ENCODE measurements at places on chromosomes 4 and X.
A peak's percentile ranks its signal among the peaks of the same experiment; 100 is the strongest.

DNA sequence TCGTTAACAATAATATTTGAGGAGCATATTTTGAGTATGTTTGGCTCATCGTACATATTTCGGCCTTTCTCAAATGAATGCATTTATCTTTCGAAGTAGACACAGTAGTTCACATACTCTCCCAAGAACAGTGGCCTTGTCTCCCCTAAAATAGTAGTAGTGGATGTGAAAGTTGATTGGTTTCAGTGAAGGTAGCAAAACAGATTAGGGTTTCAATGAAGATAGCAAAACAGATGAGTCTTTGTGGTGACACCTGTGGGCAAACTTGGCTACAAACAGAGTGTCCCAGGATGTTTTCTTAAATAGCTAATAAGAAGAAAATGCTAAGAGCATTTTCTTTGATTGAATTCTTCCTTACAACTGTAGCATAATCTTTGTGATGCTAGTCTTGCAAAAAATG is 67.0 kb downstream of the USP9X start:
- no peak for DNase-seq

DNA sequence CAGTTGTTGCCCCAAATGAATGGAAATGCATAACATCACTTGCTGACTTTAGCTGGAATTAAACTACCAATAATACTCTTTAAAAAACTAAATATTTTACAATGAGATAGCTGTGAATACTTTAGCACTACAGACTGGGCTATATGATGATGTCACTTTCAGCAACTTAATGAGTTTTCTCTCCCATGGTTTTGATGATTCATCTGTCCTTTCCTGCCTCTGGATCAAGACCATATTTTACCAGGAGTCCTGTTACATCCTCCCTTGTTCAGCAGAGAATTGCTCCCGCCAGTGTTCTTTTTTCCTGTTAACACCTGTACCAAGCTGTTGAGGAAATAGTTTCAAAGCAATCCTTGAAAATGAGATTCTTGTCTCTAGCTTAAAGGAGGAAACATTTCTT is 543.0 kb downstream of the SPRY1 start:
- no peak for DNase-seq

DNA sequence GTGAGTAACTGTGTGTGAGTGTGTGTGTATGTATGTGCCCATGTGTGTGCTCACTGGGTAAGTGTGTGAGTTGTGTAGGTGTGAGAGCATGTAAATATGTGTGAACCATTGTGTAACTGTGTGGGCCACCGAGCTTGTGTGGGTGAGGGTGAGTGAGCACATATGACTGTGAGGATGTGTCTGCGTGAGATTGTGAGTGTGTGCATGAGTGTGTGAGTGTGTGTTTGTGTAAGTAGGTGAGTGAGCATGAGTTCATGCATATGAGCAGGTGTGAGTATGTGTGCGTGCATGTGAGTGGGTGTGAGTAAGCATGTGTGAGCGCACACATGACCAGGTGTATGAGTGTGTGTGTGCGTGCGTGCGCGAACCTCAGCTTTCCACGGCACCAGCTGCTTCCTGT is 1.4 kb upstream of the ATP2B3 start:
- DNase-seq = no peak

DNA sequence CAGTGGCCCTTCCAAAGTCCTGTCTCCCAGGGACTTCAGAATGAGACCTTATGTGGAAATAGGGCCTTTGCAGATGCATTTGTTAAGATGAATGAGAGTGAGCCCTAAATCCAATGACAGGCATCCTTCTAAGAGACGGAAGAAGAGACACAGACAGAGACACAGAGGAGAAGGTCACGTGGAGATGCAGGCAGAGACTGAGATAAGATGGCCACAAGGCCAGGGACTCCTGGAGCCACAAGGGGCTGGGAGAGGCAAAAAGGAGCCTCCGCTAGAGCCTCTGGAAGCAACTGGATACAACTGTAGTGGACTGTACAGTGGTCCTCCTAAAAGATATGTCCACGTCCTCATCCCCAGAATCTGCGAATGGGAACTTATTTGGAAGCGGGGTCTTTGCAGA is 19.0 kb upstream of the CD99 start:
- no peak for DNase-seq

DNA sequence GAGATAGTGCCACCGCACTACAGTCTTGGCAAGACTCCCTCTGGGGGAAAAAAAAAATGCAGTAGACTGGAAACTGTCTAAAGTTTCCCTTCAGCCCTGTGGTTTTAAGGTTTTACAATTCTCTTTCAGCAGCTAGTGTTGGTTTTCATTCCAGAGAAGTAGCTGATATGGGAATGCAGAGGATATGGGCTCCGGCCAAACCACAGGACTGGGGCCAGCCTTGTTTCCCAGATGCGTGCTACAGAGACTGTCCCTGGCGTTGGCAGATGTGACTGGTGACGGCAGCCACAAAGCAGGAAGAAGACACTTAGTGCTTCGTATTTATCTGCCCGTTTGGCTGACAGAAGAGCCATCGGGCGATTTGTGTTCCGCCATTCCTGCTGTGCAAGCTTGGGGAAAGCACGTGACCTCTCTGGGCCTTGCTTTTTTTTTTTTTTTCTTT is 43.2 kb downstream of the ZBTB49 start:
- DNase-seq = peak; percentile 49

DNA sequence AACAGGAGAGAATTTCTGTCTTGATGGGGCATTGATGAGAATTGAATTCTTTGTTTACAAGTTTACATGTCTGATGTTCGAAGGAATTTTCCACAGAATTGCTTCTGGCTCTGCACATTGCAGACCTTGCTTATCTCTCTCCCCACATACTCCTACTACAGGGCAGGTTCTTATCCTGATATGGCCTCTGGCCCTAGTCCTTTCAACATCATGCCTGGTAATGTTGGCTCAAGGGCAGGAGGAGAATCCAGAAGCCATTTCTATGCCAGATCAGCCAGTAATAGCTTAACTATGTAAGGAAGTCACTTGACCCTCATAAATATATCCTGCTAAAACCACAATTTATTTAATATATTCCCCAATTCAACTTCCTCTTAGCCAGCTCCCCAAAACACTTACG is 24.3 kb upstream of the TSPAN5 start:
- DNase-seq = no peak

DNA sequence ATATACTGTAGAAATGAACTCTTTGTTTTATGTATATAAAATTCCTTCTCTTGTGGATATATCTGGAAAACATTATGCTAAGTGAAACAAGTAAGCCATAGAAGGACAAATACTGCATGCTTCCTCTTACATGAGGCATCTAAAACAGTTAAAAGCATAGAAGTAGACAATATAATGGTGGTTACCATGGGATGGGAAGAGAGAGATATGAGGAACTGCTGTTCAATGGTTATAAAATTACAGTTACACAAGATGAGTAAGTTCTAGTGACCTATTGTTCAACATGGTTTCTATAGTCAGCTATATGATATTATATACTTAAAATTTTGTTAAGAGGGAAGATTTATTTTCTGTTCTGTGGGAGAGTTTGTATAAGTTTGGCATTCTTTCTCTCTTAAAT is 43.4 kb downstream of the HTRA3 start:
- no peak for DNase-seq

DNA sequence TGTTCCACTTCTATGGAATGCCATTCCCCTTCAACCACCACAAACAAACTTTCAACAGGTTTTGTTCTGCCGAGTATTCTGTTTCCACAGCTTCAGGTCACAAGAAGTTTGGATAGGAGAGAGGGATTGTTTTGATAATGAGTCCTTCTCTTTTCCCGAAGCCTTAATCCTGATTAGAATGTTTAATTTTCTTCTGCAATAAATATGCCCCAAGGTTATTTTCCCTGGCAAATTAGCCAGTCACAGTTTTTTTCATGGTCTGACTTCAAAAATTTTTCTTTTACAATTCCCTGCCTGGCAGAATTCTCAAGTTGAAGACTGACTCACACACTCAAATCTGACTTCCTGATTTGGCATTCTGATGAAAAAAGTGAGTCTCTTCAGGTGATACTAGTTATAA is 33.1 kb upstream of the EDNRA start:
- no peak for DNase-seq

DNA sequence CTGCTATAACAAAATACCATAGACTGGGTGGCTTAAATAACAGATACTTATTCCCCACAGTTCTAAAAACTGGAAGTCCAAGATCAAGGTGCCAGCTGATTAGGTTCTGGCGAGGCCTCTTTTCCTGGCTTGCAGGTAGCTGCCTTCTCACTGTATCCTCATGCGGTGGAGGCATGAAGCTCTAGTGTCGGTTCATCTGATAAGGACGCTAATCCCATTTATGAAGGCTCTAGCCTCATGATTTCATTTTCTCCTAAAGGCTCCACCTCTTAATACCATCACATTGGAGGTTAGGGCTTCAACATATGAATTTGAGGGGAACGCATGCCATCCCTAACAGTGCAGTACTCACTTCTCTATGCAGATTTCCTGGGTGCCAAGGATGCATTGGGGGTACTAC is 57.9 kb upstream of the STIM2 start:
- no peak for DNase-seq

GRCh38 chr4:87985097-87985886 is 9.8 kb downstream of the SPP1 start:
- peak; percentile 59 for DNase-seq

DNA sequence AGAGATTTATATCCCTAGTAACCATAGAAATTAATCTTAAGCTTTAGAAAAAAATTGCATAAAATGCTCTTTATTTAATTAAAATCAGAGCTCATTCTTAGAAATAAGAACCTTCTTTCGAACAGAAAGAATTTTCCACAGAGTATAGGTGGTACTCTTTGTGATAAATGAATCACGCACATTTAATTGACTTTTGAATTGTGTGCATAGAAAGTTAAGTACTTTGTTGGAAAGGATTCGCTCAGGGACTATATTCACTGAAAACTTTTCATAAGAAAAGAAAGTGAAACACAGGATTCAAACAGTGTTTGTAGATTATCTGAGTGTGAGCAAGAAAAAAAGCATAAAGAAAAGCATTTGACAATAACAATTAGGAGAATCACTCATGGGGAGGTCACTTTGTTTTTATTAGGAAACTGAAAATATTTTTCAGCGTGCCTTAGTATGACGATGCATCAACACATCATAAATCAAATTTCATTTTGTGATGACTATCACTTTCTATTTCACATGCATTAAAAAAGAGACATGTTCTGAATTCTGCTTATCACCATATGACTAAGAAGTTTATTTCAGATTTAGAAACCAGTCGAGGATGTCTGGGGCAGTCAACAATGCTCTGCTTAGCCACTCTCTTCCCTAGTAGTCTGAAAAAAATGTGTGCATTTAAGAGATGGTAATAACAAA is 49.5 kb downstream of the STX18 start:
- no peak for DNase-seq

GRCh38 chr4:8548731-8549351 is 31.4 kb upstream of the GPR78 start:
- DNase-seq = no peak

GRCh38 chr4:146481246-146481645 is 40.5 kb downstream of the SLC10A7 start:
- DNase-seq = no peak

GRCh38 chrX:132984058-132984650 is 25.7 kb upstream of the HS6ST2 start:
- no peak for DNase-seq

DNA sequence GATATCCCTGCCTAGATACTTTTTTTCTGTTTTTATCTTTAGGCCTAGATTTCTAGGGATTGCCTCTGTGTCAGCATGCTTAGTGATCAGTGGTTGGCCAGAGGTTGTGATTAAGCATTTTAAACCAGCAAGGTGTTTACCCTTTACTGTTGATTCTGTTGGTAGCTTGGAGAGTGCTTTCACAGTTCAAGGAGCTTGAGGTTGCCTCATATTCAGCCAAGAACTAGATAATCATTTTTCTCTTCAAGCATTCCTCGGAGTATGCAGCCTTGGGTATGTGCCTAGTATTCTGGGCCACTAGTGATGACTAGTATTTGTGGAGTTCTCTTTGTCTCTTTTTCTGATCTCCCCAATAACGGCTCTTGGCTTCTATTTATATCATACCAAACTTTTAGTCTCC is 20.4 kb downstream of the APOOL start:
- DNase-seq = no peak

GRCh38 chr4:183540410-183541009 is 35.7 kb downstream of the ING2 start:
- DNase-seq = no peak

DNA sequence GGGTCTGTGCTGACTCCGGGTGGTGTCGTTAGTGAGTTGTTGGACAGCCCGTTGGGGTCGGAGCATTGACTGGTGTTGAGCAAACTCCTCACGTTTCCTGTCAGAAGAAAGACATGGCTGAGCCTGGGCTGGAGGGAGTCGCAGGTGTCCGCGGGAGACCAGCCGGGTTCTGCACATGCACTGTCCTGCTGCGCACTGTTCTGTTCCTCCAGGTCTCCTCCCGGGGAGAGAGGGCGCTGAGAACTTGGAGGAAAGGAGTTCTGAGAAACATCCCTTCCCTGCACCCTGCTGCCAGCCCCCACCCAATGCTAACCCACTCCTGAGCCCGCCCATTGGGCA is 1.1 kb downstream of the ZNF141 start:
- no peak for DNase-seq

GRCh38 chrX:108323751-108324150 is 114.5 kb downstream of the COL4A6 start:
- no peak for DNase-seq

- no peak for DNase-seq
Measured at GRCh38 chrX:49947781-49948180, 25.4 kb downstream of the CLCN5 start.

DNA sequence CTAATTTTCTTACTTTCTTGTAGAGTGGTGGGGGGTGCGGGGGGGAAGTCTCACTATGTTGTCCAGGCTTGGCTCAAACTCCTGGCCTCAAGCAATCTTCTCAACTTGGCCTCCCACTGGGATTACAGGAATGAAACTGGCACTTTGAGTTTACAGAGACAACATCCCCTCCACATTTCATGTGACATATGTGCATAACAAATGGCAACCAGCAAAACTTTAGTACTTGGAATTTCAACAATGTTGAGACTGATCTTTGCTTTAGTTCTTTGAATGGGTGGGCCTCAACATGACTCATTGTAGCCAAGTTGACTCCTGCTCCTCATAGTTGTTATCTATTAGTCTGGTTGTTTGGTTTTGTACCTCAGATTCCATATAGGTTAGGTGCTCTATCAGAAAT is 11.4 kb upstream of the FMR1 start:
- DNase-seq = no peak

DNA sequence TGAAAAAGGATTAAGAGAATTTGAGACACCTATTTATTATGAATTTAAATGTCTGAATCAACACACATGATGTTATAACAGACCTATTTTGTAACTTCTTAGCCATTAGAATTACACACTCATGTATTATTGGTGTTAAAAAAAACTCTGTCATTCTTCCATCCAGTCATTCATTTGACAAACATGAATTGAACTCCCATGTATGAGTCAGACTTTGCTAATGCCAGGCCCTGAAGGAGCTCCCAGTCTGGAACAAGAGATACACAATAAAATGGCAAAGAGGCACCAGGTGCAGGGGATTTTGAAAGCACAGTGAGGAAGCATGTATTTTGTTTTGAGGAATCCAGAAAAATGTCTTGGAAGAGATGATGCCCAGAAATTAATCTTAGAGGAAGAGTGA is 87.7 kb upstream of the EFHC2 start:
- DNase-seq = no peak

- DNase-seq = no peak
Measured at GRCh38 chr4:102780476-102781144, 19.8 kb upstream of the MANBA start.

All from right forelimb (tissue), 1 donor.